ENCODE measurements at places on chromosomes 2 and 18.

GRCh38 chr2:12432985-12433625 lies 283.6 kb upstream of the TRIB2 start:
- no peak overlapping the region for H3K4me3 ChIP-seq
- H3K4me1 ChIP-seq = no peaks in the 10 kb centered on the region
- H3K27ac ChIP-seq = no peak overlapping the region
- H3K36me3 ChIP-seq = no peaks in the 10 kb centered on the region

- H3K4me1 ChIP-seq = no peaks in the 10 kb centered on the region
- no peak overlapping the region for H3K4me3 ChIP-seq
- no peak overlapping the region for H3K27ac ChIP-seq
- no peaks in the 10 kb centered on the region for H3K36me3 ChIP-seq
- no peaks in the 10 kb centered on the region for H3K27me3 ChIP-seq
These were observed 31.5 kb downstream of the LBH start for GRCh38 chr2:30262716-30263309.

DNA sequence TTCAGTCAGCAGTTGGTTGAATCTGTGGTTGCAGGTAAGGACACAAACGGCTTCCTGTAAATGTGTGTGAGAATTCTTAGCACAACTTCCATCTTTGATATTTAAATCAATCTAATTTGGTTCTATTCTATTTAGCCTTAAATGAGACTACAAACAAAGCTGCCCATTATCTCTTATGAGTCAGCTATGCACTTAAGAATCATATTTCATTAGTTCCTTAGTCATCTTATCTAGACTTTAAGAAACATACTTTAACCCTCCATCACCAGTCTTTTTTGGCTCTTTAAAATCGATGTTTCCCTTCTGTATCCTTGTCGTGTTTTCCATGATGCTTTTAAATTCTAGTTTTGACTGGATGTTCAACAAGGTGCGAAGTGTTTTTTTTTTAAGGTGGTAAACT lies 114.4 kb upstream of the TMEM200C start:
- H3K4me3 ChIP-seq = no peak overlapping the region
- DNase-seq = no peak
- H3K27ac ChIP-seq = no peak overlapping the region
- H3K36me3 ChIP-seq = no peaks in the 10 kb centered on the region
- no peaks in the 10 kb centered on the region for H3K4me1 ChIP-seq

GRCh38 chr2:202681688-202682205 lies 47.0 kb downstream of the FAM117B start:
- H3K4me1 ChIP-seq = no peaks in the 10 kb centered on the region
- H3K27ac ChIP-seq = no peak overlapping the region
- H3K36me3 ChIP-seq = no peaks in the 10 kb centered on the region
- H3K27me3 ChIP-seq = no peaks in the 10 kb centered on the region
- H3K4me3 ChIP-seq = no peak overlapping the region

- peak overlapping the region; percentile 7 for H3K4me3 ChIP-seq
- peak overlapping the region; percentile 74 for H3K27ac ChIP-seq
- H3K27me3 ChIP-seq = no peaks in the 10 kb centered on the region
- H3K36me3 ChIP-seq = no peaks in the 10 kb centered on the region
- DNase-seq = no peak
These were observed 1106.6 kb upstream of the FAM98A start for GRCh38 chr2:34705551-34706247.

- no peaks in the 10 kb centered on the region for H3K4me1 ChIP-seq
- H3K36me3 ChIP-seq = peaks cover 20% of the 10 kb centered on the region
- no peak for DNase-seq
- H3K27ac ChIP-seq = no peak overlapping the region
- no peak overlapping the region for H3K4me3 ChIP-seq
These were observed 49.0 kb upstream of the TMEM87B start for GRCh38 chr2:112006076-112006410.

- H3K36me3 ChIP-seq = no peaks in the 10 kb centered on the region
- no peak overlapping the region for H3K27ac ChIP-seq
- no peaks in the 10 kb centered on the region for H3K27me3 ChIP-seq
- DNase-seq = no peak
- no peak overlapping the region for H3K4me3 ChIP-seq
- H3K4me1 ChIP-seq = no peaks in the 10 kb centered on the region
These were observed 33.8 kb upstream of the TMEM247 start for GRCh38 chr2:46445556-46445955.

DNA sequence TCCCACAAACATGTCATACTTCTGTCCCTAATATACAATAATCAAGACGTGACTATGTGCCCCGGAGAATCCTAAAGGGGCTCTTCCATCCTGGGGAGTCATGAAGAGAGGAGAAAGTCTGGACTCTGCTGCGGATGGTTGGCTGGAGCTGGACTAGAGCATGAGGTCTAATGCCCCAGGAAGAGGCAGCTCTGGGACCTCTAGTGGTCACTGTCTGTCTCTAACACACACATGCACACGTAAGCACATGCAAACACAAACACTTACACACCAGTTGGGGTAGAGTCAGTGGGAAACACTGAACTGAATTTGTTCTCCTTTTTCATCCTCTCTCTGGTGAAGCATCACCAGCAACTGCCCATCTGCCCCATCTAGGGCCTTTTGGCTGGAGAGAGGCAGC lies 271.6 kb downstream of the TDRD15 start:
- H3K4me1 ChIP-seq = no peaks in the 10 kb centered on the region
- no peak overlapping the region for H3K4me3 ChIP-seq
- no peak for DNase-seq
- no peaks in the 10 kb centered on the region for H3K36me3 ChIP-seq

DNA sequence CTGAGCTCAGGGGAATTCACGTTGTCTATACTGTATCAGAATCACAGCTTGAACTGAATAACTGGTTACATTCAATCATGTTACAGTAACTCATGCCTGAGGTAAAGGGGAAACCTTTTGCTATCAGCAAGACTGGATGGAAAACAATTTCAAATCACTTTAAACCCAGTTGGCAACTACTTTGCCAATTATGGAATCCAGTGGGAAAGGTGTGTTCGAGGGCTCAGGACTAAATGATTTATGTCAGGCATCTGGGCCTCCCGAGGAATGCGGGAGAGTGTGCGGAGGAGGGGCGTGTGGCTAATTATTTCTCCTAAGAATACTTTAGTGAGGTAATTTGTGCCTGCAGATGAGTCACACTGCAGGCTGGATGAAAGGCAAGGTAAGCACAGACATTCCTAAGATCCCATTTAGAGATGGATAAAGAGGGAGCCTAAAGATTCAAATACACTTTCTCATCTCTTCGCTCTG lies 100.1 kb downstream of the HRH4 start:
- H3K36me3 ChIP-seq = no peaks in the 10 kb centered on the region
- no peak overlapping the region for H3K27ac ChIP-seq
- no peaks in the 10 kb centered on the region for H3K4me1 ChIP-seq
- H3K4me3 ChIP-seq = no peak overlapping the region
- peak; percentile 84 for DNase-seq

GRCh38 chr2:187493877-187494568 lies 46.0 kb upstream of the CALCRL start:
- H3K27ac ChIP-seq = no peak overlapping the region
- no peaks in the 10 kb centered on the region for H3K4me1 ChIP-seq
- DNase-seq = no peak
- H3K4me3 ChIP-seq = no peak overlapping the region

DNA sequence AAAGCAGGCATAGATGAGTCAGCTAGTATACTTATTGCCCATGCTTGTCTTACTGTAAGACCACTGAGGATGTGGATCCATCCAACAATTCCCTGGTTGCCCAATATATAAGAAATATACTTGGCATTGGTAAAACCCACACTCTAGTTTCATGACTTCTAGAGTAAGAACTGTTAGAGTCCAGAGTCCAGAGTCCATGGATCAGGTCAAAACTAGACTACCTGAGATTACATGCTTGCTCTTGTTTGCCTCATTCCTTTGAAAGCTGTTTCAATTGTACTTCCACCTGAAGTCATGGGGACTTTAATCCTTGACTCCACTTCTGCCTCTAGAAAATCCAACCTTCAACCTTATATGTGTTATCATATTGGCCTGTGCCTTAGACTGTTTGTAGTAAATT lies 707.6 kb upstream of the FAM98A start:
- DNase-seq = no peak
- no peaks in the 10 kb centered on the region for H3K4me1 ChIP-seq
- H3K27me3 ChIP-seq = no peaks in the 10 kb centered on the region
- no peaks in the 10 kb centered on the region for H3K36me3 ChIP-seq
- no peak overlapping the region for H3K4me3 ChIP-seq

- H3K4me3 ChIP-seq = no peak overlapping the region
- no peaks in the 10 kb centered on the region for H3K36me3 ChIP-seq
- H3K4me1 ChIP-seq = no peaks in the 10 kb centered on the region
- no peak overlapping the region for H3K27ac ChIP-seq
- no peak for DNase-seq
These were observed 195.3 kb upstream of the HS6ST1 start for GRCh38 chr2:128513961-128514283.

DNA sequence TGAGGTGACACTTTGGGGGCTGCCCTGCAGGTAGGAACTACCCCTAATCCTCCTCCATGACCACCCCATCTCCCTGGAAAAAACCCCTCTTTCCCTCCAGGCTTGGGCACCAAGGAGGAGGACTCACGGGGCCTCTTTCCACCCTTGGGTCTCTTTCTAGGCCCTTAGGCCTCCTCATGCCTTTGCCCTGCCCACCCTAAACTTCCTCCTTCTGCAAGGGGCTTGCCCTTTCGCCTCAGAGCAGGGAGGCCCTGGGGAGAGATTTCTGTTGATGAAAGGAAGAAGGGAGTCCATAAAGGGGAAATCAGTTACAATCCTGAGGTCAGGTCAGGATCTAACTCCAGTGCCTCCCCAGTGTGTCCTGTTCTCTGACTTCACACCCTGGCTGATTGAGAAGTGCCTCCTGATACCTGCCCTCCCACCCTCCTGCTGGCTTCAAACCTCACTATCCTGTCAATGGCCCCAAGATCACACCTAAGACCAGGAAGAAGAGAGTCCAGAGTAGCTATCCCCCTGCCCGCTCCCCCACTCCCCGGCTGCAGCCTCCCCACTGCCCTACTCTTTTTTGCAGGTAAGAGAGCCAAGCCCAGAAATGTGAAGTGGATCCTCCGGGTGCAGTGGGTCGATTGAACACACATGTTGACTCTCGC lies 16.7 kb upstream of the TNS1 start:
- H3K4me3 ChIP-seq = no peak overlapping the region
- DNase-seq = peak; percentile 33
- H3K27me3 ChIP-seq = no peaks in the 10 kb centered on the region
- no peaks in the 10 kb centered on the region for H3K4me1 ChIP-seq

DNA sequence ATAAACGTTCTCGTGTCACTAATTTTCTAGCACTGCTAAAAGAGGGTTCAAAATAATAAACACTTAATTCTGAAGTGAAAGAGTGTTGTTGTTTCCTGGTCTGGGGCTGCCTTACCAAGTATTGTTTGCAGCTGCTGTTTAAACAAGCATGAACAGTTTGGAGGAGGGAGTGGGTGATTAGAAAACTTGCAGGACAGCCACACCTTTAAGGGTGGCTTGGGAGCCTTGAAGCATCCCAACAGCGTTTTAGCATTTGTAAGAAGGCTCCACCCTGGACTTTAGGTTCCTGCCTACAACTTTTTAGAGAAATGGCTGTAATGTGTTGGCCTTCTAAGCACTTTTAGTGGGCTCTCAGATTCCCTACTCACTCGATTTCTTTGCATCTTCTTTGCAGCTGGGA lies 371.6 kb downstream of the TGIF1 start:
- DNase-seq = no peak
- no peaks in the 10 kb centered on the region for H3K27me3 ChIP-seq
- no peaks in the 10 kb centered on the region for H3K36me3 ChIP-seq

DNA sequence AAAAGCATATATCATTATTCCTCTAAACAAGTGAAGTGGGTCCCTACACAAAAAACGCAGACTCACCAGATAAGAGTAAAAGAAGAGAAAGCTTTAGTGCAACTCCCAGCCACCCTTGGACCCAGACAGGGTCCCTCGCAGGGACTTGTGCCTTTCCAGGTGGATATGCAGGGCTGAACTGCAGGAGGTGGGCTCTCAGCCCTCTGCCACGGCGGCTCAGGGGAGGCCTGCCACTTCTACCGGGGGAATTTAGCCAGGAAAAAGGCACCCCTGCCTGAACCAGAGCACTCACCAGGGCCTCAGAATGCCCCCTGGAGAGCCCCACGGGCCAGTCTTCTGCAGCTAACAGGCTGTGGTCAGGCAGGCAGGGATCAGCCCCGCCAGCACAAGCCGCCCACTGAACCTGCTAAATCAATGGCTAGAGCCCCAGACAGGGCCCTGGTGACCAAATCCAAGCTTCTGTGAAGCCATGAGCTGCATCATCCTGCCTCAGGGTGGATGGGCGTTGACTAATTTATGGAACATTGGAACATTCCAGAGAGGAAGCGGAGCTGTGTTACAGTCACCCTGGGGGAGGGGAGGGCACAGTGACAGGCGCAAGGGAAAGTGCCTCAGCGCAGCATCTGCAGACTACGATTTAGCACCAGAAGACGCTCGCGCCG lies 209.3 kb downstream of the EIPR1 start:
- H3K4me1 ChIP-seq = no peaks in the 10 kb centered on the region
- H3K27ac ChIP-seq = no peak overlapping the region
- peak; percentile 57 for DNase-seq
- H3K4me3 ChIP-seq = no peak overlapping the region
- H3K36me3 ChIP-seq = no peaks in the 10 kb centered on the region

GRCh38 chr18:10564975-10565773 lies 39.3 kb downstream of the NAPG start:
- no peak overlapping the region for H3K27ac ChIP-seq
- H3K27me3 ChIP-seq = no peaks in the 10 kb centered on the region
- no peak overlapping the region for H3K4me3 ChIP-seq
- H3K4me1 ChIP-seq = no peaks in the 10 kb centered on the region
- no peaks in the 10 kb centered on the region for H3K36me3 ChIP-seq

DNA sequence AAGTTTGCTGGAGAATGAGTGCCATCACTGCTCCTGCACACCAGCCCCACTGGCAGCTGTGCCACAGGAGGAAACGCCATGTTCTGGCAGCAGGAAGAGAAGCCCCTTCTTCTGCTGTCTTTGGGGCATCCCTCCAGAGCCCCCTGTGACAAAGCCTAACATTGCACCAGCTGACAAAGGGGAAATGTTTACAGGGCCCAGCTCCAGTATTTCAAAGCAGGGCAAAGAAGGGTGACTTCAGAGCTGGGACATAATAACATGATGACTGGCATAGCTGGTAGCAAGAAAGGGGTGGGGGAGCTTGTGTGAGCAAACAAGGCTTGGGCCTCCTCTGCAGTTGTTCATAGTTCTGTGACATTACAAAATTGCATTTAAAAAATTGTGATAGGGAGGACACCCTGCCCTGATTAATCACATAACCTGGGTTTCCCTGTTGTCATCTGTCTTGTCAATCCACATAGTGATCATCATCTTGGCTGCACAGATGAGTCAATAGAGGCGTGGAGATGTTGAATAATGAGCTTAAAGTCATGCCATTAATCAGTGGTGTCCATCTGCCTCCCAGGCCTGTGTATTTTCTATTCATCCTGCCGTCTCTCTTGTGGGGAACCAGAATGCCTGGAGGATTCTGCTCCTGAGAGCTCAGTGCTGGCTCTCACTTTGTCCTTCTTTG lies 29.1 kb upstream of the PDIA6 start:
- no peaks in the 10 kb centered on the region for H3K36me3 ChIP-seq
- H3K27ac ChIP-seq = no peak overlapping the region
- DNase-seq = no peak
- no peaks in the 10 kb centered on the region for H3K27me3 ChIP-seq
- no peak overlapping the region for H3K4me3 ChIP-seq

GRCh38 chr2:24461685-24462084 lies 29.4 kb upstream of the NCOA1 start:
- H3K4me3 ChIP-seq = no peak overlapping the region
- no peaks in the 10 kb centered on the region for H3K36me3 ChIP-seq
- H3K27ac ChIP-seq = no peak overlapping the region
- DNase-seq = no peak
- no peaks in the 10 kb centered on the region for H3K4me1 ChIP-seq
